ENCODE measurements at places on chromosomes 5 and 9.

GRCh38 chr9:18798106-18798505, 234.9 kb downstream of the SAXO1 start:
- no peak for DNase-seq

DNA sequence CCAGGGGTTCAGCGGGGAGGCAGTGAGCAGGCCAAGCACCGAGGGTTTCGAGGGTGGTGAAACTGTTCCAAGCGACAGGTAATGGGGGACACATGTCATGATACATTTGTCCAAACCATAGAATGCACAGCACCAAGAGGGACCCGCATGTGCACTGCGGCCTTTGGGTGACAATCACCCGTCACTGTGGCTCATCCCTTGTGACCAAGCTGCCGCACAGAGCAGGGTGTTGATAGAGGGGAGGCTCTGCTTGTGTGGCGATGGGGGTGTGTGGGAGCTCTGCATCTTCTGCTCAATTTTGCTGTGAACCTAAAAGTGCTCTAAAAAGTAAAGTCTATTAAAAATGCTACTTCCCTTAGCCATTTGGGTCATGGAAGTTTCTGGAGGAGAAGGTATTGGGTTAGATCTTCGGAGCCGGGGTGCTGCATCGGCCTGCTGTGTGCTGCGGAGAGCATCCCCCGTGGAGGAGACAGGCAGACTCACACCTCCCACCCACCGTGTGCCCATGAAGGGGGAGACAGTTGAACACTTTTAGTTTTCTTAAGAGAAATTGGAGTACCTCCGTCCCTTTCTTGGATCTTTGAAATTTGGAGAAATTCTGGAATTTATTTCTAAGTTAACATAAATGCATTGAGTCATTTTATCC, 280.4 kb upstream of the IRX2 start:
- DNase-seq: no peak

DNA sequence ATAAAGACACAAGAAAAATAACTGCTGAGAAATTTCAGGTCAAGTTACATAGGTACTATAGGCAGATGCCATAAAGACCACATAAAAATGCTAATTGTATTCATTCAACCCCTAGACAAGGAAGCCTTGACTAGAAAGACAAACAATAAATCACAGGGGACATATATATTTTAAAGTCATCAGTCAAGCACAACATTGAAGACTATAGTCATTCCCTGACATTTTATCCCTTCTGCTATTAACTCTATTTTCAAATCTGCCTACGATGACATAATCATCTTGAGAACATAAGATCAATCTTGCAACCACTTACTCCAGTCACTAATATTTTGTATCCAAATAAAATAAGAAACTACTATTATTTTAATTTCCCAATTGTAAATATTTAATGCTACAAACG, 38.3 kb downstream of the FAM13B start:
- DNase-seq: no peak

- no peak for DNase-seq
Measured at GRCh38 chr5:175347931-175348330, 96.1 kb downstream of the DRD1 start.

GRCh38 chr9:92508018-92508820, 25.9 kb upstream of the ASPN start:
- no peak for DNase-seq

DNA sequence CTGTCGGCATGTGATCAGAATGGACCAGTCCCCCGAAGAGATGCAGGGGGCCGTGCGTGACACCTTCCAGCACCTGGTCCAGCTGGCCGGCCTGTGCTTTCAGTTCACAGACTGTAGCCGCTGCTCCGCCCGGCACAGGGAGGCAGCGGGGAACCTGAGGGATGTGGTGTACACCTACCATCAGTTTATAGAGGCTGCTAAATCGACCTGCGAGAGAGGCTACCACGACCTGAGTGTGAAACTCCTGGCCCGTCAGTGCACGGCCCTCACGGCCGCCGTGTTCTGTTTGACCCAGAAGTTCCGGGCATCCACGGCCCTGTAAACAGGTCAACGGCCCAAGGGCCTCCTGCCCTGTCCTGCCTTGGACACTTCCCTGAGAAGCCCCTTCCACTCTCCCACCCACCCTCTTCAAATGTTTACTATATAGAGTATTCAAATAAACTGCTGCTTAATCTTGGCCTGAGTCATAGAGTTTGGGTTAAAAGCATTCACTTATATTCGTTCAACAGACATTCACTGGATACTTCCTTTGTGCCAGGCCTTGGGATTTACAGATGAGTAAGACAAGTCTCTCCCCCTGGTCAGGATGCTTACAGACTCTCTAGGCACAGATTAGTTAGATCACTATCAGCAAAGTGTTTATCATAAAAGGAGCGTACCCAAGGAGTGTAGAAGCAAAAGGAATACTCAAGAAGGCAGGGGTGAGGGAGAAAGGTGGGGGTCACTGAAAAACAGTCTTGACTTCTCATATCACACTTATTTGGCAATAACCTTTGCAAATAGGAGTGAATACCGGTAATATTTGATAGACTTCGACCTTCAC, 6.9 kb upstream of the TRMT10B start:
- DNase-seq: no peak

- no peak for DNase-seq
Measured at GRCh38 chr5:2282034-2282690, 399.4 kb upstream of the IRX4 start.

DNA sequence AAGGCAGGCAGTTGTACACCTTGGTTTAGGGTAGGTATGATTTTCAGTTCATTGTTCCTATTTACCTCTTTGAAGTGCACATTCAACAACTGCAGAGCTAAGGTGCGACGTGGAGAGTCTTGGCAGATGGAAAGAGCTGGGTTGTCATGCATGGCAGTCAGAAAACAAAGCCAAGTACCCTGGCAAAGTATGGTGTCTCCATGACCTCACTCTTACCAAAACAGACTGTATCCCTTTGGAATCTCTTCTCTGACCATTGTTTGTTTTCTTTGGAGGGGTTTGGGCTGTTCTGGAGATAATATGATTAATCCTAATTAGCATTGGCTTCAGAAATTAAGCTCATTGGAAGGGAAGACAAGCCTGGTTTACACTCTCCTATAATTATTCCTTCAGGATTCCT, 665.7 kb downstream of the DNAH5 start:
- no peak for DNase-seq

- no peak for DNase-seq
Measured at GRCh38 chr9:68627104-68627503, 77.9 kb upstream of the PIP5K1B start.

DNA sequence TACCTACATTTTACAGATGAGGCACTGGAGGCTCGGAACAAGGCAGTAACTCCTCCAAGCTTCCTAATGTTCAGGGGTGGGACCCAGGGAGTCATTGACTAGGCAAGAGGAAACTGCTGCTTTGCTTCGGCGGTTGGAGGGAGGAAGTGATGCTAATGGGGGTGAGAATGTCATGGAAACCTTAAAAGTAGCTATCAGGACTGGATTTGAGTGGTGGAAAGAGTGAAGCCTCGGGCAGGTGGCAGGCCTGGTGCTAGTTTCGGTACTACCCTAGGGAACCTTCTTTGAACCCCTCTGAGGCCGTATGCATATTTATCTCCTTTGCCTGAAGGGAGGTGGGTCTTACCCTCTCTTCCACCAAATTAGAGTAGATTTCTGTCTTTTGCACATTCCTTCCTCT, 1.6 kb downstream of the BSPRY start:
- DNase-seq: no peak

DNA sequence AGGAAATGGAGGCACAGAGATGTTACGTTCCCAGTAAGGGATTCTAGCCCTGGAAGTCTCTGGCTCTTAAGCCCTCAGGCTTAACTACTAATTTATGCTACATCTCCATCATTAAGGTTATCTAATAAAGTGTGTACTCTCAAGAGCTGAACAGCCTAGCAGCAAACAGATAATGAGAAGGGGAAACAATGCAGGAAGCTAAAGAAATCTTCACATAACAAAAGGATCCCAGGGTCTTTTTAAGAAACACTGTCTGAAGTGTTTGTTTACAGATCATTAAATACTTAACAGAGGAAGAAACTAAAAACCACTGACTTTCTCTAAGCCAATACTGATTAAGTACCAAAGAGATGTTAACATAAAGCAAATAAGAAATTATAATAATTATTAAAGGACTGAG, 129.0 kb downstream of the PAPPA start:
- DNase-seq: no peak

DNA sequence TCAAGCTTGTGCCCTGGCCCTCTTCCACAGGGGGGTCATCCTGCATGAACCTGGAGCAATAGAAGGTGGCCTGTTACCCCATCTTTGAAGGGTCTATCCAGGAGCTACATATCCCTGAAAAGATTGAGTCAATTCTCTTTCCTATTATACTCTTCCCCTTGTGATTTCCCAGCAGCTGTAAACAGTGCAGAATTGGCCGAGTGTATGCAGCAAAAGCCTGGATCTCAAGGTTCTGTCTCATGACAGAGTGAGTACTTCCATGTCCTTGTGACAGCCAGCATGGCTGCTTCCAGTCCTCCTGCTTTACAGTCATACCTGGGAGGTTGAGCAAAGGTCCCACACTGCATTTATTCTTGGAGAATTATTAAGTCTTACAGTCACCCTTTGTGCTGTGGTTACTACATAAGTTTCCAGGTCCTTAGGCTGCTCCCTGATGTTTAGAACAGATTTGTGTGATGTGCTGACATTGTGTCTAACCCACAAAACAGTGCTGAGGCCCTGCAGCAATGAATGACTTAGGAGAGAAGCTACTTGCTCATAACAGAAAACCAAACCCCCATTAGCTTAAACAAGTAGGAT, 67.5 kb downstream of the NREP start:
- no peak for DNase-seq

GRCh38 chr9:112437406-112437805, 49.2 kb upstream of the KIAA1958 start:
- DNase-seq: no peak

DNA sequence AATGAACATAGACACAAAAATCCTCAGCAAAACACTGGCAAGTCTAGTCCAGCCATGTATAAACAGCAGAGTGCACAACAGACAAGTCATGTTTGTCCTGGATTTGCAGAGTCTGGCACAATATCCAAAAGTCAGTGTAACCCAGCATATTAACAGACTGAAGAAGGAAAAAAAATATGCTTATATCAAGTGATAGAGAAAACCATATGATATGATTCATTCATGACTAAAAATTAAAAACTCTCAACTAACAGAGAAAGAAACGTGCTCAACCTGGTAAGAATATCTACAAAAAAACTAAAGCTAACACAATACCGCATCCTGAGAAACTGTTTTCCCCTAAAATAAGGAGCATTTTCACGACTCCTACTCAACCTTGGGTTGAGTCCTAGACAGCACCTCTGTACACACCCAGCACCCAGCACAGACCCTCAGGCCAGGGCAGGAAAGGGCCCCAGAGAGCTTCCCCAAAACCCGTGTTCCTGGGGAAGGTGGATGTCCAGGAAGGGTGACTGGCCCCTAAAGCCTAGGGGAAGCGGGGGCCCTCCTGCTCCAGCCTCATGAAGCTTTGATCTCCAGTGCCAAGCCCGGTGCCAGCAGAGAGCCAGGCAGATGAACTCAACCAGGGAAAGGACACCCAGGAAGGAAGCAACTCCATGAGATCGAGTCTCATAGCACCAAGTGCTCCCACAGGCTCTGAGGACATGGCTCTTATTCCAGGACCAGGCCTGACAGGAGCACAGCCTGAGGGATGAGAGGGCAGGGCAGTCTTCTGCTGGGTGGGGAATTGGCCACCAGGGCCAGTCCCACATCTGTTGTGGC, 38.9 kb downstream of the ADAMTS2 start:
- no peak for DNase-seq

- no peak for DNase-seq
Measured at GRCh38 chr5:127079994-127080491, 6.7 kb upstream of the C5orf63 start.

- DNase-seq: no peak
Measured at GRCh38 chr9:7338586-7339281, 460.8 kb downstream of the DMAC1 start.

DNA sequence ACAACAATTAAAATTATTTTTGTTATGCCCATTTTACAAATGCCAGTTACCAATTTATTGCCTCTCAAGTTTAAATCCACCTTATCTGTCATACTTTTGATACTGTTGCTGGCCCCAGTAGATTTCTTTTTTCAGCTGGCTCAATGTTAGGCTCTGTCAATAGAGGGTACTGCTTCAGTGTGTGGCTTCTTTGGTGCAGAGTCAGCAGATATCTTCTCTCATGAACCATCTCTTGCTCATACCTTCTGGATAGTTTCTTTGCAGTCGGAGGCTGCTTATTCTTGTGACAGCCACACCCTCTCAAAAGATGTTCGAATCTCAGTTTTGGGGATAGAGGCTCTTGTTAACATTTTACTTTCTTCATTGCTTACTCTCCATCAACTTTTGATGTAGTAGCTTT, 849.9 kb upstream of the SEMA6A start:
- no peak for DNase-seq

GRCh38 chr5:158995694-158996173, 104.0 kb downstream of the EBF1 start:
- DNase-seq: no peak

Data from stimulated activated CD4-positive, alpha-beta T cell treated with anti-CD3 and anti-CD28 coated beads, Interleukin-12 subunit alpha, Interleukin-12 subunit beta, amount 100 ng/mL, for 4 hours (primary cell).